ENCODE measurements at places on chromosomes 2 and 18. TPM values are rescaled to one million over a fixed set of nuclear protein-coding genes. Genes with fewer than 3 reads are reported as not detected.

The NT5C1B gene
- not detected for total RNA-seq

The LONRF2 gene
- 1.5 TPM for total RNA-seq

The GRB14 gene
- 2.9 TPM for total RNA-seq

The SMYD1 gene
- total RNA-seq: 169 TPM

The ACTG2 gene
- 1.3 TPM for total RNA-seq

The CCDC148 gene
- total RNA-seq: 1.2 TPM
